ENCODE measurements at places on chromosomes 3 and 15.
A peak's percentile ranks its signal among the peaks of the same experiment; 100 is the strongest.

- no peak for DNase-seq
Observed at GRCh38 chr15:99502182-99502581, 63.6 kb upstream of the MEF2A start.

- DNase-seq: no peak
Observed at GRCh38 chr3:30699927-30700326, 93.5 kb downstream of the TGFBR2 start.

DNA sequence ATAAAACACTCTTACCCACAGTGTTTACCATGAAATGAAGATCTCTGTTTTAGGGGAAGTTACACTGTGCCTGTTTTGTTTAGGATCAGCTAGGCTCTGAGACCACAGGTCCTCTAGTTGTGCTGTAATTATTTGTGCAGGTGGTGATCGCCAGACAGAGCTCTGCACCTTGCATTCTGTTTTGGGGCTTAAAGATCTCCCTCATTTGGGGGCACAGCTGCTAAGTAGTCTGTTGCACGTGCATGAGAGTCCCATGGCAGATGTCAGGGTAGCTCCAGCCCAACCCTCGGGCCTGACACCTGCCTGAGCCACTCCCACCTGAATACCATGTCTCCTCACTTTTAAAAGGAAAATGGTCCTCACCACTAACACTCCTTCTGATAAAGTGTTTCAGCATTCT is 12.4 kb downstream of the C3orf20 start:
- DNase-seq: no peak

DNA sequence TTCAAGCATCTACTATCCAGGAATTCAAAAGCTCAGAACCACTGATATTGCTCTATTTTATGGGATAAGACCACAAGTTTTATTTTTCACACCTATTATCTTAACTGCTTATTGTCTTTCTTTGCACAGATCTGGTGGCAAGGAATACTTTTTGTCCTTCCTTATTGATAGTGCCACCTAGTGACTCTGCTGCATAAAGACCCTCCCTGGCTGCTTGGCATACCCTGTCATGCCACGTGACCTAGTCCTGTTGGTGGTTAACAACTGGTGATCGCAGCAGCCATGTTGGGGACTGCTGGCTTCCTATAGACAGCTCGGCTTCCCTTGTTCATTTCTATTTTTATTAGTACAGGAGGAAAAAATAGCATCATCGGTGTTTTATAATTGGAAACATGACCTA is 236.3 kb downstream of the MEX3B start:
- DNase-seq: peak; percentile 40

- DNase-seq: no peak
Observed at GRCh38 chr15:96130734-96131133, 199.8 kb upstream of the NR2F2 start.

- no peak for DNase-seq
Observed at GRCh38 chr3:157127831-157128767, 31.8 kb downstream of the CCNL1 start.

GRCh38 chr3:15477951-15478639 is 43.4 kb downstream of the COLQ start:
- DNase-seq: no peak

- DNase-seq: no peak
Observed at GRCh38 chr3:71050166-71050537, 533.4 kb downstream of the FOXP1 start.

GRCh38 chr15:50876989-50877360 is 31.5 kb upstream of the AP4E1 start:
- peak; percentile 83 for DNase-seq

GRCh38 chr3:79159736-79160135 is 608.1 kb downstream of the ROBO1 start:
- DNase-seq: no peak

DNA sequence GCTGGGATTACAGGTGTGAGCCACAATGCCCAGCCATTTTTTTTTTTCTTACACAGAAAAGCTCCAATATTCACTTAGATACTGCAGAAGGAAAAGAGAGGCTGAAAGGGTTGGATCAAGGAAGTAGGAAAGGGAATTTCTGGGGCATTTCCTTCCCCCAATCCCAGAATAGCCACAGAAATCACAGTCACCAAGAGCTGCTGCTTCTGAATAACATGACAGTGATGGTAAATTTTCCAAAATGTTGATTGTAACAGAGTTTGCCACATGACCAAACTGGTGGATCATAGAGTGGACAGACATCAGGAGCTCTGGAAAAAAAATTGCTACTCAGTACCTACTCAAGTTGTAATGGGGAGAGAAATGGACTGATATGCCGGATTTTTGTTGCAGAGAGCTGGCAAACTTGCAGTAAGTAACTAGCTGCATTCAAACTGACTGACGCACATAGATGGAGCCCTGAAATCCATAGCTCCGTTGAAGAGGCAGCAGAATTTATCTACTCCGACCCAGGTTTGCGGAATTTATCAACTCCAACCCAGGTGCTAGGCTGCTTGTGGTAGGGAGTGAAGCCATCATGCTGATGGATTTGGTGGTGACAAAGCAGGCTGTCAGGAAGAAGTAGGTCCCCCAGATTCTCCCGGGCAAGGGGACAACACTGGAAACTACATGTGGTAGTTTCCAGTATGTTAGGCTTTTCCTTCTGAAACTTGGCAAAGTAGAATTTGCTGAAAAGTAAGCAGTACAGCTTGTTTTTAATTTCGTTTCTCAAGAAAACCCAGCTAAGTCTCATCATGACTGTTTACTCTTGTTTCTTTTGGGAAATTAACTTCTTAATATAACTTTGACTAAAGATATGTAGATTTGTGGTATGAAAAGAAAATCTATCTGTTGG is 10.5 kb upstream of the ADPGK start:
- DNase-seq: no peak

- peak; percentile 86 for DNase-seq
Observed at GRCh38 chr3:143119009-143119914, at the start of gene CHST2. CHST2 (plus strand) TSS chr3:143119771; CDS start chr3:143120817, 1,046 bp downstream.
